ENCODE measurements at places on chromosomes 5 and 9. TPM values are rescaled to one million over a fixed set of nuclear protein-coding genes. Genes with fewer than 3 reads are reported as not detected.
A peak's percentile ranks its signal among the peaks of the same experiment; 100 is the strongest.

The OLFM1 gene
- polyA plus RNA-seq: 285 TPM

The VCAN gene
- 145 TPM for polyA plus RNA-seq

- DNase-seq: no peak
- H3K36me3 ChIP-seq: no peaks in the 10 kb centered on the region
- H3K27me3 ChIP-seq: no peaks in the 10 kb centered on the region
- H3K27ac ChIP-seq: no peak overlapping the region
These were observed 439.9 kb downstream of the BRINP1 start for GRCh38 chr9:118929287-118929686.

- peaks cover 3% of the 10 kb centered on the region for H3K36me3 ChIP-seq
- DNase-seq: no peak
- H3K4me1 ChIP-seq: no peaks in the 10 kb centered on the region
- no peak overlapping the region for H3K27ac ChIP-seq
These were observed 39.0 kb downstream of the GPR21 start for GRCh38 chr9:123072407-123072995.

- H3K27ac ChIP-seq: peak overlapping the region; percentile 58
- no peak overlapping the region for H3K4me3 ChIP-seq
- H3K36me3 ChIP-seq: no peaks in the 10 kb centered on the region
- DNase-seq: peak; percentile 64
- peaks cover 20% of the 10 kb centered on the region for H3K27me3 ChIP-seq
These were observed 355.7 kb upstream of the IRX2 start for GRCh38 chr5:3107156-3107611.

GRCh38 chr9:77177894-77178794 is 810 bp downstream of the VPS13A start:
- no peaks in the 10 kb centered on the region for H3K27me3 ChIP-seq
- DNase-seq: peak; percentile 64
- no peaks in the 10 kb centered on the region for H3K36me3 ChIP-seq
- H3K27ac ChIP-seq: peak overlapping the region; percentile 25
- peaks cover 16% of the 10 kb centered on the region for H3K4me1 ChIP-seq

- no peaks in the 10 kb centered on the region for H3K4me1 ChIP-seq
- no peak overlapping the region for H3K4me3 ChIP-seq
- no peaks in the 10 kb centered on the region for H3K27me3 ChIP-seq
- H3K36me3 ChIP-seq: no peaks in the 10 kb centered on the region
- H3K27ac ChIP-seq: no peak overlapping the region
These were observed 305.1 kb upstream of the RGMB start for GRCh38 chr5:98468188-98468869.

DNA sequence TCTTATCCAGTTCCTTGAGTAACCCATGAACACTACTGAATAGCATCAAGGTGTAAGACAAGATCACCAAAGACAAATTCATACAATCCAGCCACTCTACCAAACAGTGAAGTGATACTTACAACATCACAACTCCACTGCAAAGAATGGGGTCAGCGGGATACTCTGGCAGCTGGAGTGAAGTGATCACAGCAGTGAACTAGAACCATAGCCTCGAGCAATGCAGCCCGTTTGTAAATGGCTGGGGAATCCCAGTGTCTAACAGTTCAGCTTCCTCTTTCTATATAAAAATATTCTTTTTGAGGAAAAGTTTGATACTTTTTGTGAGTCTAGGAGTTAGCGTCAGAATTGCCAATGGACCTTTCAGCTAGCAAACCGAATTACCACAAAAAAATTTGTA is 515.2 kb downstream of the ZNF608 start:
- no peaks in the 10 kb centered on the region for H3K36me3 ChIP-seq
- H3K4me3 ChIP-seq: no peak overlapping the region
- H3K27ac ChIP-seq: no peak overlapping the region
- DNase-seq: no peak
- H3K27me3 ChIP-seq: no peaks in the 10 kb centered on the region

All from spinal cord (tissue), 10 donors.